ENCODE measurements at places on chromosomes 6 and 20.

- no peak for DNase-seq
Observed at GRCh38 chr20:9353180-9353915, 161.0 kb upstream of the LAMP5 start.

- DNase-seq: no peak
Observed at GRCh38 chr6:147855803-147856482, 347.5 kb downstream of the SAMD5 start.

- DNase-seq: no peak
Observed at GRCh38 chr6:38131527-38131965, 312.0 kb downstream of the ZFAND3 start.

GRCh38 chr20:39253051-39253755 is 291.1 kb downstream of the DHX35 start:
- DNase-seq: no peak

GRCh38 chr6:85911067-85911466 is 268.4 kb upstream of the SYNCRIP start:
- DNase-seq: no peak

GRCh38 chr6:396126-396520 is 4.6 kb downstream of the IRF4 start:
- no peak for DNase-seq

DNA sequence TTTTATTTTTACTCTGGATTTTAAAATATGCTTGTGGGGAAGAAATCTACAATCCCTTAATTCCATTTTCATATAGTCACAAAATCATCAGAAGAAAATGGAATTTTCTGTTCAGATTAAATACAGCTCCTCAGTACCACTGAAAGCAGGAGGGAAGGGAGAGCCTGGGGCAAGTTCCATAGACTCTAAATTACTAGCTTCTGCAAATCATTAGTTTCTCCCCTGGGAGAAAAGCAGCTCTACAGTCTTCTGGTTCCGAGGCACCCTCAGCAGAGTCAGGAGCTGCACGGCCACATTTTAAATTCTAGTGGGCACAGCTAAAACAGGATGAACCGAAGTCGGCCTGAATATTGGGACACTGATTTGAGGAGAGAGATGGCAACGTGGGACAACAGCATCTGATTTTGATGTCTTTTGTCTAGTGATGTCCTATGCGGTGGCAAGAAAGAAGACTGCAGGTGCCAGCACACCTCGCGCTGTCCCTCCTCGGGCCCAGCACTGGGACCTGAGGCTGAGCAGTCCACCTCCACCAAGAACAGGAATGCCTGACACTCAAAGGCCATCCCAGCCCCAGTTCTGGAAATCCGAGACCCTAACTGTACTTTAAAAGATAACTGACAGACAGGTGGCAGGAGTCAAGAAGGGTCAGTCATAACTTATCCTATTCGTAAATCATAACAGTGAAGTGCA is 90.7 kb downstream of the FOXC1 start:
- no peak for DNase-seq

DNA sequence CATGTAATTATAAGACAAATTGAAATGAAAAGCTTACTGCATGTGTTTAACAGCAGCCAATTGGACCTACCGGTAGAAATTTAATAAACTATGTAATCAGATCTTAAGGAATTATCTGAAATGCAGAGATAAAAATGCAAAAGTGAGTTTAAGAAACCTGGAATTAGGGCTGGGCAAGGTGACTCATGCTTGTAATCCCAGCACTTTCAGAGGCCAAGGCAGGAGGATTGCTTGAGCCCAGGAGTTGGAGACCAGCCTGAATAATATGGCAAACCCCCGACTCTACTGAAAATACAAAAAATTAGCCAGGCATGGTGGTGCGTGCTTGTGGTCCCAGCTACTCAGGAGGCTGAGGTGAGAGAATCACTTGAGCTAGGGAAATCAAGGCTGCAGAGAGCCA is 74.1 kb downstream of the HFE start:
- no peak for DNase-seq

GRCh38 chr6:167739721-167740475 is 86.8 kb upstream of the AFDN start:
- no peak for DNase-seq

GRCh38 chr6:4974962-4975361 is 28.9 kb downstream of the RPP40 start:
- DNase-seq: no peak

- DNase-seq: peak; percentile 84
Observed at GRCh38 chr6:13427801-13428582, 59.4 kb downstream of the GFOD1 start.

GRCh38 chr20:49510562-49511122 is 28.2 kb upstream of the KCNB1 start:
- DNase-seq: no peak

DNA sequence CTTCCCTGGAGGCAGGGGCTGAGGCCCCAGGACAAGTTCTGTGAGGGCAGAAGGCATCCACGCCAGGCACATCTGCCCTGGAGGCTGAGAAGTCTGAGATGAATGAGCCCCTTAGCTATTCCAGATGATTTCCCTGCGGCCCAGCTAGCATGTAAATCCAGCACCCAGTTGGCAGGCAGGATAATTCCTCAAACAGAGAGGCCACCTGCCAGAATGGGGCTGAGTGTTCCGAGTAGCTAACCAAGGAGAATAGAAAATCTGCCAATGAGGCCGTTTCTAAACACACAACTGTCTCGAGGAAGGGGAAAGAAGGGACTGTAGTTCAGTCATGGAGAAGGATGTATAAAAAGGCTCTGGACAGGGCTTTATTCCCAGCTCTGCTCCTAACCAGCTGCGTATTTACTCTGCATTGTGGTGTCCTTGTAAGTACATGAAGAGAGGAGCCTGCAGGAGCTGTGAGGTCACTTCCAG is 211.4 kb upstream of the CDYL start:
- no peak for DNase-seq

- no peak for DNase-seq
Observed at GRCh38 chr6:81480139-81480538, 272.3 kb downstream of the TENT5A start.

DNA sequence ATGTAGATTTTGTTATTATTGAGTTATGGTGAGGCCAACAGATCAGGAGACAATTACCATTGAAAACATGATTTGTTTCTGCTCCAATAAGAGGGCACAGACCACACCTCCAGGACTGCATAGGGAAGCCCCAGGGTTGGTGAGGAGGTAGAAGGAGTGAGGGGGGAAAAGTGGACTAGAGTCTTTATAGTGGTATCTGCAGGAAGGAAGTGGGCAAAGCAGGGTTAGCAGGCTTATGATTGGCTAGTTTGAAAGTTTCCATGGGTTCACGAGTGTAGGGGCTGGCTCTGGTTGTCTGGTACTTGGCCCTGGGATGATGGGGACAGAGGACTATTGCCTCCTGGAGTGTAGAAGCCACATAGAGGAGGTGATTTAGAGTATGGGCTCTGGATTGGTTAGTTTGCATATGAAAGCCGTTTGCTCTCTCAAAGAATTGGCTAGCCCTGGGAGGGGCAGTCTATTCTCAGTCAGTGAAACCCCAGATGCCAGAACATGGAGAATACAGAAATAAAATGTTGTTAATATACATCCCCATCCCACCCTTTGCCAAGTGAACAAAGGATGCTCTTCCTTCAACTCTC is 156.6 kb downstream of the KLHL32 start:
- DNase-seq: no peak

DNA sequence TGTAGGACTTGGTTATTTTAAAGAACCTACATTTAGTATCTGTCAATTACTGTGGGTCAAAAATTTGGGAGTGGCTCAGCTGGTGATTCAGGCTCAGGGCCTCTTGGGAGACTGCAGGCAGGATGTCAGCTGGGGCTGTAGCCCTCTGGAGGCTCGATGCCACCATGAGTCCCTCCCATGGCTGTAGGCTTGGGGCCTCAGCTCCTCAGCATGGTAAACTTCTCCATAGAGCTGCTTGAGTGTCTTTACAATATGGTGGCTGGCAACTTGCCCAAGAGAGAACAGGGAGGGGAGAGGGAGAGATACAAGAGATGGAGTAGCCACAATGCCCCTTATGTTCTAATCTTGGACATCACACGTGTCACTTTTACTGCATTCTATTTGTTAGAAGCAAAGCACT is 470.4 kb downstream of the CDH26 start:
- no peak for DNase-seq

- no peak for DNase-seq
Observed at GRCh38 chr20:1383623-1384404, 9.0 kb downstream of the FKBP1A start.

DNA sequence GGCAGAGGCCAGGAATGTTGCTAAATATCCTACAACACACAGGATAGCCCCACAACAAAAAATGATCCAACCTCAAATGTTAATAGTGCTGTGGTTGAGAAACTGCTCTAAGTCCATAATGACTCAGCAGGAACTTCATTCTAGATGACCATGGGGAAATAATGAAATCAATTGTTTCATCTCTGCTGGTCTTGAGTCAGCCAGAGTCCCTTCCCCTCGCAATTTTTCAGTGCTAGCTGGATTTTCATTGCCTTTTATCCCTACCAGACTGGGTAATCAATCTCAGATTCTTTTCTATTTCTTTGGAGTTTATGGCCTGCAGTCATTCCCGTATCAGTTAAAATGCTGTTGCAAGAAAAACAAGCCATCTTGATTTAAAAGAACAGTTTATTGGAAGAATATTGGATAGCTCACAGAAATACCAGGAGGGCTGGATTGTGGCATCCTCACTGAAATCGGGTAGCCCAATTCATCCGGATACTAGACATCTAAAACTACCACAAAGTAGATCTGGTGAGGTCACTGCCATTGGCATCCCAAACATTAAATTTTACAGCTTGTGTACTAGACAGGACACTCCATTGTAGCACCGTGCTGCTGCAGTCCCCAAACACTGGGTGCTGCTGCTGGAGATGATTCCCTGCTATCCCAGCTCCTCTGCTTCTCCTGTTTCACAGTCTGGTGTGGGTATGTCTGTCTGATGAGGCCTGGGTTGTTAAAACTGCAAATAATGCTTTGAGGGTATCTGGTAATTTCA is 30.3 kb upstream of the POPDC3 start:
- DNase-seq: no peak

GRCh38 chr20:62893700-62894099 is 32.1 kb upstream of the TCFL5 start:
- DNase-seq: no peak

- DNase-seq: no peak
Observed at GRCh38 chr20:58366866-58367265, 22.2 kb upstream of the VAPB start.

DNA sequence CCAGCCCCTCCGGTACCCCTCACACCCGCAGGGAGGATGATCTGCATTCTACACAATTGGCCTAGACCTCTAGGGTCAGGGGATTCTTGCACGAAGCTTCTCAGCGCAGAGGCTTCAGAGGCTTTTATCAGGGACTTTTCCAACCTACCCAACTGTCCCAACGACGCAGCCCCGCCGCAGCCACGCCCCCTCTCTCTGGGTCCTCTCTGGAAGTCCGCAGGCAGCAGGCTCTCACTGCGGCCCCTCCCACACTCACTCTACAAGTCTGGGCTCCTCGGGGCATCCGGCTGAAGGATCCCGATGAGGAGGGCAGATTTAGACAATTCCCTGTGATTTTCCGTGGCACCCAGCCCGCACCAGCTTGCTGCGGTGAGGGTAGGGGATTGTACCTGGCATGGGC is 227.7 kb upstream of the RNF24 start:
- DNase-seq: no peak

DNA sequence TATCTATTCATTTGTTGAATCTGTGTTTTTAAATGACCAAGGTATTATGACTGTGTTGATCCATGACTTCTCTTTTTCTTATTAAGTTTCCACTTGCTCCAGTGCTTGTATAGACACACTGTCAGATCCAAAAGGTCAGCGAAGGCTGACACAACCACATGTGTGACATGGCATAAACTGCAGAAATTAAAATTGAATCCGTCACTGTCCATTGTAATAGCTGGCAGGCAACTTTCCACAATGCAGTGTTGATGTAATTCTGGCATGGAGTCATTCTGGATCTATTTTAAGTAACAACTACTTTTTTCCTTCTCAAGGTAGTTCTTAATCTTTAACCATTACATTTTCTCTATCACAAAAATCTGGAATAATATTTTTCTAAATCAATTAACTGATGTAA is 145.3 kb downstream of the AIG1 start:
- no peak for DNase-seq

DNA sequence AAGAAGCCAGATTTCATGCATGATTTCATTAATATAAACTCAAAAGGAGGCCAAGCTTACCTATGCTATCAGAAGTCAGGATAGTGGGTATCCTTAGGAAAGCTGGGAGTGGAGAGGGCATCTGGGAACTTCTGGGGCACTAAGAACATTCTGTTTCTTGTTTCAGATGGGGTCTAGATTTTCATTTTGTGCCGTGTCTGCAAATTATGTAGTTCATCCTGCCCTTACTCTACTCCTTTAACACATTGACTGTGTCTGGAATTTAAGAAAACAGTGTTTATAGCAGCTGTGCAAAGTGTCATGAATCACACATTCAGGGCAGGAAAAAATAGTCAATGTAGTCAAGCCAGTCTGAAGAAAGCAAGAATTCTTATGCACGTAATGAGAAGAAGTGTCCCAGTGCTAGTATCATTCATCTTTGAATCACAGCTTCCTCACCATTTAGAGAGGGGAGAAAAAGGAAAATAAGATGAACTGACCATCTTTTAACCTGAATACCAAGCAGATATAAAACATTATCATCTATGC is 11.6 kb upstream of the SPTLC3 start:
- DNase-seq: no peak

GRCh38 chr6:43401730-43402129 is 25.6 kb upstream of the ABCC10 start:
- DNase-seq: no peak

GRCh38 chr20:62282103-62282502 is 20.7 kb upstream of the ADRM1 start:
- DNase-seq: no peak

GRCh38 chr6:2688401-2689064 is 62.2 kb downstream of the MYLK4 start:
- DNase-seq: no peak

GRCh38 chr6:21840428-21840827 is 246.9 kb downstream of the SOX4 start:
- DNase-seq: no peak

- no peak for DNase-seq
Observed at GRCh38 chr6:101683884-101684283, 290.4 kb downstream of the GRIK2 start.

- DNase-seq: no peak
Observed at GRCh38 chr6:143559051-143559660, 47.6 kb upstream of the FUCA2 start.

- DNase-seq: no peak
Observed at GRCh38 chr20:17725094-17725835, 25.5 kb downstream of the BANF2 start.

GRCh38 chr20:6665161-6665560 is 102.3 kb upstream of the BMP2 start:
- no peak for DNase-seq

DNA sequence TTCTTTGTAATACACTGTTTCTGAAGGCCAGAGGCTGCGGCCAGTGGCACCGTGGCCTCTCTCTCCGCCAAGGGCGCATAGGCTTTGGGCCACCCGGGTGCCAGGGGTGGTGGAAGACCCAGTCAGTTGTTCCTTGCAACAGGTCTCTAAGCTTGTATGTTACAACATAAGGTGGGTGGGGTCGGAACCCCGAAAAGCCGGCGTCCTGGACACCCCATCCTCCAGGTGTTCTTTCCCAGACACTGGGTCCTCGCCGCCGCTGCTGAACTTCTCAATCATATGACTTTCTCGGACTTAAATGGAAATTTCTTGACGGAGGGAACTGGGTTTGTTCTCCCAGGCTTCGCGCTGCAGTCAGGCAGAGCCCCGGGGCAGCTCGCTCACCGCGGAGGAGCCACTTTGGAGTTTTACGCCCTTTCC is 983 bp upstream of the KCNQ5 start:
- no peak for DNase-seq

GRCh38 chr20:44721785-44722054 is 6.6 kb downstream of the CCN5 start:
- DNase-seq: no peak

GRCh38 chr6:101126501-101126900 is 245.4 kb upstream of the ASCC3 start:
- DNase-seq: no peak
